ENCODE measurements at places on chromosomes 13 and 19.

- DNase-seq = no peak
Measured at GRCh38 chr13:30143666-30144400, 163.5 kb downstream of the KATNAL1 start.

- DNase-seq = no peak
Measured at GRCh38 chr19:13842291-13843103, 34.4 kb upstream of the NANOS3 start.

GRCh38 chr19:351976-352625 is 7.5 kb upstream of the MIER2 start:
- no peak for DNase-seq

DNA sequence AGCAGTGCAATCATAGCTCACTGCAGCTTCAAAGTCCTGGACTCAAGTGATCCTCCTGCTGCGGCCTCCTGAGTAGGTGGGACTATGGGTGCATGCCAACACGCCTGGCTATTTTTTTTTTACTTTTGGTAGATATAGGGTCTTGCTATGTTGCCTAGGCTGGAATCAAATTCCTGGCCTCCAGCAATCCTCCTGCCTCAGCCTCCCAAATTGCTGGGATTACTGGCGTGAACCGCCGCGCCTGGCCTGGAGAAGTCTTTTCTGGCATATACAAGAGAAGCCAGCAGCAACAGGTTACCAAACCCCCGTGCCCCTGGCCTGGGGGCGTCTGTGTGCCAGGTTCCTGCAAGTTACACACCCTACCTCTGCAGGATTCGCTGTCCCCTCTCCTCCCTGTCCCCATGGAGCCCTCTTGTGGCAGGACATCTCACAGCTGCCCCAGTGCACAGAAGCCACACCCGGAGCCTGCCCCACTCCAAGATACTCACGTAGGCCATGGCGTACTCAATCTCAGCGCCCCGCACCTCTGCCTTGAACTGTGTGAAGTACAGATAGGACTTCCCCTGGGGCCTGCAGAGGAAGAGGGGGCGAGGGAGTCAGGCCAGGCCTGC is 9.9 kb downstream of the MYDGF start:
- no peak for DNase-seq

GRCh38 chr13:114263578-114263977 is 17.8 kb upstream of the UPF3A start:
- no peak for DNase-seq

DNA sequence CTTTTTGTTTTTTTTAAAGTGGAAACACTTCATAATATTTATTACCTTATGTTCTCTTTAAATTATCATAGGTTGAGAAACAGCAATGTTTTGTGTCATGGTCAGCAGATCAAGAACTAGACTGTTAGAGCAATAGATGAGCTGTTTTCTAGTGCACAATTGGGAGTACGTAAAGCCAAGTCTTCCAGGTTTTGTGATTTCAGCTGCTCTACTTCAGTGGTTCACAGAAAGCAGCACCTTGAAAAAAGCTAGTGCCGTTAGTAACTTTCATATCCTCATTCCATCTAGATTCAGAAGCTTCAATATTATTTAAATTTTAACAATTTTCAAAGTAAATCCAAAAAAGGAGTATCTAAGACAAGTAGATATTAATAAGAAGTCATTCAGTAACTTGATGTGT is 1.9 kb downstream of the GPR18 start:
- DNase-seq = no peak

- no peak for DNase-seq
Measured at GRCh38 chr19:5369962-5370367, 29.4 kb upstream of the PTPRS start.

DNA sequence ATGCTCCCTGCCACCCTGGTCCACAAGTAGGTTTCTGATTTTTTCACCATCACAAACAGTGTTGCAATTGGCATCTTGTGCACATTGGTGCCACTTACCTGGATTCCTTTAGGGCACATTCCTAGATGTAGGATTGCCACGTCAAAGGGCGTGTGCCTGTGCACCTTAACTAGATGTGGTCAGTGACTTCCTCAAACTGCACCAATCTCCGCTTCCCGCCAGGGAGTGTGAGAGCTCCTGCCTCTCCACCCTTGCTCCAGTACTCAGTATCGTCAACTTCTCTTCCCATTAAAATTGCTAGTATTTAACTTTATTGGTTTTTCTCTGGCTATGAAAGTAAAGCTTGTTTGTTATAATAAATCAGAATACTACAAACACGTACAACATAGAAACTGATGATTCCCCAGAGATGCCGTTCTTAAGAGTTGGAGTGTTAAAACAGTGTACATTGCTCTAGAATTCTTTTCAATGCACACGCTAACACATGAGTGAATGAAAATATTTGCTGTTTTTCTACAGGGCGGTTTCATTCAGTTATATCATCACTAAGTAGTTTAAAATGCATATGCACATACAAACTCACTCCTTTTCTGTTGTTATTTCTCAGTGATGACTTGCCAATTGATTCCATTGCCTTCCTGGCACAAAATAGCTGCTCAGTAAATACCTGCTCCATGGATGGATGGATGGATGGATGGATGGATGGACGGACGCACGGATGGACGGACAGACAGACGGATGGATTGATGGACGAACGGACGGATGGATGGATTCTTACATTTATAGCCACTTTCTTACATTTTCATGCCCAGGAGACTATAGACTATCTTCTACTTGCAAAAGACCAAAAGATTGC is 23.4 kb downstream of the CCNE1 start:
- DNase-seq = no peak

DNA sequence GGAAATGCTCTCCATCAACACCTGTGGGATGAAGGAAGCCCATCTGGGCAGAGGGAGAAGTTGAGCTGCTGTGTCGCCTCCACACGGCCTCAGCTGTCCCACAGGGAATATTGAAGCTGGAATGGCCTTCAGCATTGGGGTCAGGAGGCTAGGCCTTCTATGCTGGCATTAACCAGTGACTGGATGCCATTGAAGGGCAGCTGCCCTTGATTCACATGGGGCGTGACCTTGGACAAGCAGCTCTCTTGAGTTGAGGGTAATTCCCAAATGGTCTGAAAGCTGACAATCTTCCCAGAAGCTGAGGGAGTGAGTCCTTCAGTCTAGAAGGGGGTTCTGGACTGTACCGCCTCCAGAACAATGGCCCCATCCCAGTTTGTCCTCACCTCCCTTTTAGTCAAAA is 6.7 kb downstream of the BCL3 start:
- no peak for DNase-seq

DNA sequence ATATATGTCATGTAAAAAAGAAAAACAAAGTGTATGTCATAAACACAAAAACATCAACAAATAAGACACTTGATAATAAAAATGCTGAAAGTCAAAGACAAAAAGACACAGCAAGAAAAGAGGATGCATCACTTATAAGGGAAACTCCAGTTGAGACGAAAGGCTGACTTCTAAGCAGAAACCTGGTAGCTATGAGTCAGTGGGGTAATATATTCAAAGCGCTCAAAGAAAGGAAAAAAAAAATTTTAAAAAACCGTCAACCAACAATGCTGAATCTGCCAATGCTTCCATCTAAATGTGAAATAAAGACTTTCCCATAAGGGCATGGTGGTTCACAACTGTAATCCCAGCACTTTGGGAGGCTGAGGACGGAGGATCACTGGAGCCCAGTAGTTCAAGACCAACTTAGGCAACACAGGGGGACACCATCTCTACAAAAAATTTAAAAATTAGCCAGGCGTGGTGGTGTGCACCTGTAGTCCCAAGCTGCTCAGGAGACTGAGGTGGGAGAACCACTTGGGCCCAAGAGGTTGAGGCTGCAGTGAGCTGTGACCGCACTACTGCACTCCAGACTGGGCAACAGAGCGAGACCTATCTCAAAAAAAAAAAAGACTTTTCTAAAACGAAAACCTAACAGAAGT is 24.0 kb downstream of the USP12 start:
- DNase-seq = no peak

GRCh38 chr19:55472463-55472862 is 4.0 kb upstream of the ZNF628 start:
- DNase-seq = no peak

DNA sequence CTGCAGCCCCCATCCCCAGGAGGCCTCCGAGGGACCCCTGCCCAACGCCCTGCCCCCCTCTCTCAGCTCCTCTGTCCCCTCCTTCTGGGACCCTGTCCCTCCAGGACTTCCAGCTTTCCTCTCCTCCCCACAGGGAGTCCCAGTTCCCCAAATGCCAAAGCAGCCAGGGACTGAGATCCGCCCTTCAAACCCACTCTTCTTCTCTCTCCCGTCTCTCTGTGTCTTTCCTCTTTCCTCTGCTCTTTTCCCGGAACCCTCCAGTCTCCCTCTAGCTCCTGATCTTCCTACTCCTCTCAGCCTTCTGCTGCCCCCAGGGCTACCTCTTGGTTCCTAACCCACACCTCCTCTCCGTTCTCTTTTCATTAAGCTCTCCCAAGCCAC is 377 bp downstream of the CA11 start:
- no peak for DNase-seq

- DNase-seq = no peak
Measured at GRCh38 chr19:11659612-11660011, 62.3 kb downstream of the ZNF627 start.

GRCh38 chr19:48837051-48837524 is 797 bp upstream of the HSD17B14 start:
- DNase-seq = peak; percentile 73

DNA sequence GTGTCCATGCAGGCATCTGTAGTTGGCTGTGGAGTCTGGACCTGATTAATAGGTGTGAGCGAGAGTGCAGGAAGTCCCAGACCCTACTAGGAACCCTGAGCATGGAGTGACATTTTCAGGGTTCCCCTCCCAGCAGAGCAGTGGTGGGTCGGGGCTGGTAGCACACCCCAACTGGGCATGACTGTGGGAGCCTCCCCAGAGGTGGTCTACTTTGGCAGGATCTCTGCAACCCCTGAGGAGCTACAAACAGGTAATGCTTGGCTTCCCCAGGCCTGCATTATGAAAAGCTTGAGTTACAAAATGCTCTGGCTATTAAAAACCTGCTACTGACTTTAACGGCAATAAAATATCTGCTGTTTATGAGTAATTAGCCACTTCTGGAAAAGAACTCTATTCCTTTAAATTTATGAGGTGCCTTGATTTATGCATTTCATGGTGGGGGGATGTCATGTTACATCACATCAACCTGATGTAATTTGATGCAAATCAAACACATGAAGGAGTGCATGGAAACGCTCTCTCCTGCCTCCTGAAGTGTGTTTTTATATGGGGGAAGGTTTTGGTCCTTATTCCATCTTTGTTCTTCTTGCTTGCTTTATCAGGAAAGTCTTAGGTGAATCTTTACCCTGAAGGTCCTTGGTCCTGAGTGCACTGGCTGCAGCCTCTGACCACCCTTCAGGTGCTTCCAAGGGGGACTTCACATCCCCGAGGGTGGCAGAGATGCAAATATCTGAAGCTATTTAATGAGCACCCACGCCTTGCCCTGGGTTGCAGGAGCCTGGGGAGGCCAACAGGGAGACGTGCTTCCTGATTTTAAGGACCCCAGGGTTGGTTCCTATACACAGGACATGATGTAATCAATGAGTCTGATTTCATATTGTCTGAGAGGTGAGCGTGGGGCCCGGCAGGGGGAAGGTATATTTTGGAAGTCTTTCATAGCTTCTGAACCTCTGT is 54.0 kb downstream of the ZNF536 start:
- DNase-seq = no peak

DNA sequence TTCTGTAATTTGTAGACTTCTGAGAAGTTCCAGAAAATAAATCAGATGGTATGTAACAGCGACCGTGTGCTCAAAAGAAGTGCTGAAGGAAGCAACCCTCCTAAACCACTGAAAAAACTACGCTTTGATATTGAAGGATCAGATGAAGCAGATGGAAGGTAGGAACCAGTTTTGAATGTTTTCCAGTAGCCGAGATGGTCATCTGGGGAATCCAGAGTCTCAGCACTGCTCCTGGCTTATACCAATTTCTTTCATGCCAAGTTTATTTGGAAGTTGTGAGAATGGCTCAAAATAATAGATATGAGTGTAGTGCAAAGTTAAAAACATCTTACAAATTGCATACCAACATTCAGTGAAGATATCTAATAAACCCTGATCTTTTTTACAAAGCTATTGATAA is 56.2 kb downstream of the RCBTB2 start:
- no peak for DNase-seq

DNA sequence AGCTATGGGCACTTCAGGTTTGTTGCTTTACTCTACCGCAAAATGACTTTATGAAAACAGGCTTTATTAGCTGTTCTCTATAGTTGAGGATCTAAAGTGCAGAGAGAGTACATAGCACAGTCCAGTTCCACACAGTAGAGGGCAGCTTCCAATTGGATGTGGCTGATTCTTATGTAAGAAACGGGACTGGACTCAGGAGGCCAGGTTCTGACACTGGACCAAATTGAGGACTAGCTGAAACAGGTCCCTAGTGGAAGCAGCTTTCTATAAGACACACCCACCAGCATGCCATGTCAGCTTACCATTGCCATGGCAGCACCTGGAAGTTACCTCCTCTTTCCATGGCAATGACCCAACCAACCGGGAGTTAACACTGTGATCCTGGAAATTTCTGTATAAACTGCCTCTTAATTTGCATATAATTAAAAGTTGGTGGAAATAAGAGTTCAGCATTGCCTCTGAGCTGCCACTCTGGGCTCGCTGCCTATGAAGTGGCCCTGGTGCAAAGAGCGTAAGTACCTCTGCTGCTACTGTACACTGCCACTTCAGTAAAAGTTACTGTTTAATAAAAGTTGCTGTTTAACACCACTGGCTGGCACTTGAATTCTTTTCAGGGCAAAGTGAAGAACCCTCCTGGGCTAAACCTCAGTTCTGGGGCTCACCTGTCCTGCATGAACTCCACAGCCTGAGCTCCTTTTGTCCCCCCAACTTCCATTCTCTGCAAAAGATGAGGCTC is 211.9 kb upstream of the SLC10A2 start:
- DNase-seq = no peak

- no peak for DNase-seq
Measured at GRCh38 chr19:17778251-17778967, 16.5 kb upstream of the B3GNT3 start.

GRCh38 chr19:33456845-33457220 is 64.8 kb downstream of the PEPD start:
- no peak for DNase-seq

DNA sequence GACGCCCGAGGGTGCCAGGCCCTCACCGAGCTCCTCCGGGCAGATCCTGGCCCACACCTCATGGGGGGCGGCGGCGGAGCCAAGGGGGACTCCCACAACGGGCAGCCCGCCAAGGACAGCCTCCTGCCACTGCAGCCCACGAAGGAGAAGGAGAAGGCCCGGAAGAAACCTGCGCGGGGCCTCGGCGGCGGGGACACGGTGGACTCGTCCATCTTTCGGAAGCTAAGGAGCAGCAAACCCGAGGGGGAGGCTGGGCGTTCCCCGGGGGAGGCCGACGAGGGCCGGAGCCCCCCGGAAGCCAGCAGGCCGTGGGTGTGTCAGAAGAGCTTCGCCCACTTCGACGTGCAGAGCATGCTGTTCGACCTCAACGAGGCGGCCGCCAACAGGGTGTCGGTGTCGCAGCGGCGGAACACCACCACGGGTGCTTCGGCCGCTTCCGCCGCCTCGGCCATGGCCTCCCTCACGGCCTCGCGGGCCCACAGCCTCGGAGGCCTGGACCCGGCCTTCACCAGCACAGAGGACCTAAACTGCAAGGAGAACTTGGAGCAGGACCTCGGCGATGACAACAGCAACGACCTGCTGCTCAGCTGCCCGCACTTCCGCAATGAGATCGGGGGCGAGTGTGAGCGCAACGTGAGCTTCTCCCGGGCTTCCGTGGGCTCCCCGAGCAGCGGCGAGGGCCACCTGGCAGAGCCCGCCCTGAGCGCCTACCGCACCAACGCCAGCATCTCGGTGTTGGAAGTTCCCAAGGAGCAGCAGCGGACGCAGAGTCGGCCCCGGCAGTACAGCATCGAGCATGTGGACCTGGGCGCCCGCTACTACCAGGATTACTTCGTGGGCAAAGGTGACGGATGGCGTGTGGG is 141.5 kb downstream of the DPF1 start:
- DNase-seq = no peak

Measured in activated CD8-positive, alpha-beta memory T cell treated with anti-CD3 and anti-CD28 coated beads for 1 hour (primary cell).